ENCODE measurements at places on chromosomes 3 and 15.
A peak's percentile ranks its signal among the peaks of the same experiment; 100 is the strongest.

DNA sequence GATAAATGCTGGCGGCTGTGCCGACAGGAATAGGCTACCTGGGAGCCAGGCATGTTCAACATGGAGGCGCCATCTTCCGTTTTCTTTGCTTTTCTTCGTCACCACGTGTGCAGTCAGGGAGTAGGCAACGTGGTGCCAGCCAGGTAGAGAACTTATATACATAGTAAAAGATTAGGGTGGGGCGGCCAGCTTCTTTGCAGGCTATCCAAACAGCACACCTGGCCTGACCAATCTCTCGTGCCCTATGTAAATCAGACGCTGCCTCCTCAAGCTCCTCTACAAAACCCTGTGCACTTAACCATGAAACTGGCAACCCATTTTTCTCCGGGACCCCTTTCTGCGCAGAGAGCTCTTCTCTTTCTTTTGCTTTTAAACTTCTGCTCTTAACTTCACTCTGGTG lies 28.6 kb upstream of the OR5K4 start:
- DNase-seq: no peak

- DNase-seq: no peak
These were observed 60.9 kb downstream of the RPLP1 start for GRCh38 chr15:69513450-69513960.

DNA sequence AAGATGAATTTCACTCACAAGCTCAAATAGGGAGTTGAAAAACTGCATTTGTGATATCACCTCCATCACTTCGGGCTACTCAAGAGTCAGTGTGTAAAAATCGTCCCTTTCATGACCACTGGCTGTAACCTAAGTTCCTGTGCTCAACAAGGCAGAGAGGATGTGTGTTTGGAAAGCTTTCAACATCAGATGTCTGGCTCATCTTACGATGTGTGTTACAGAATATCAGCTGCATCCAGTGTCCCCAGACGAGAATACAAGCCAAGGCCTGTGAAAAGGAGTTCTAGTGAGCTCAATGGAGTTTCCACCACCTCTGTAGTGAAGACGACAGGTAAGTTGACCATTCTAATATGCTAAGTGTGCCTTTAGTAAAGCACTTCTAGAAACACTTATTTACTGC lies 65.5 kb upstream of the ADAMTSL3 start:
- no peak for DNase-seq

DNA sequence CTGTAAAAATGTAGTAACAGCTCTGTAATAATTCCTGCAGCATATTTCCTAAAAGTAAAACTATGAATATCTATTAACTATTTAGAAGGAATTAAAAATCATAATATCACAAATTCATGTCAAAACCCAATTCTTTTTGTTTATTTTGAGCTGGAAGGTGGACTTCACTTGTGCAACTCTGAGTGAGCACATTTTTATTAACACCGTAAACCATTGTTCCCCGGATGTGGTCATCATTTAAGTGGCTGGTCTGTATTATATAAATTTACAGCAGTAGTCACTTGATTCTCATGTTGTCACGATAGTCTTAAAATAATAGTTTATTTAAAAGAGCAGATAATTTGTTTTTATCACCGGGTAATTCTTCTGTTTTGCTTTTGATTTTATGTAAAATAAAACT lies 43.0 kb upstream of the UTS2B start:
- no peak for DNase-seq

DNA sequence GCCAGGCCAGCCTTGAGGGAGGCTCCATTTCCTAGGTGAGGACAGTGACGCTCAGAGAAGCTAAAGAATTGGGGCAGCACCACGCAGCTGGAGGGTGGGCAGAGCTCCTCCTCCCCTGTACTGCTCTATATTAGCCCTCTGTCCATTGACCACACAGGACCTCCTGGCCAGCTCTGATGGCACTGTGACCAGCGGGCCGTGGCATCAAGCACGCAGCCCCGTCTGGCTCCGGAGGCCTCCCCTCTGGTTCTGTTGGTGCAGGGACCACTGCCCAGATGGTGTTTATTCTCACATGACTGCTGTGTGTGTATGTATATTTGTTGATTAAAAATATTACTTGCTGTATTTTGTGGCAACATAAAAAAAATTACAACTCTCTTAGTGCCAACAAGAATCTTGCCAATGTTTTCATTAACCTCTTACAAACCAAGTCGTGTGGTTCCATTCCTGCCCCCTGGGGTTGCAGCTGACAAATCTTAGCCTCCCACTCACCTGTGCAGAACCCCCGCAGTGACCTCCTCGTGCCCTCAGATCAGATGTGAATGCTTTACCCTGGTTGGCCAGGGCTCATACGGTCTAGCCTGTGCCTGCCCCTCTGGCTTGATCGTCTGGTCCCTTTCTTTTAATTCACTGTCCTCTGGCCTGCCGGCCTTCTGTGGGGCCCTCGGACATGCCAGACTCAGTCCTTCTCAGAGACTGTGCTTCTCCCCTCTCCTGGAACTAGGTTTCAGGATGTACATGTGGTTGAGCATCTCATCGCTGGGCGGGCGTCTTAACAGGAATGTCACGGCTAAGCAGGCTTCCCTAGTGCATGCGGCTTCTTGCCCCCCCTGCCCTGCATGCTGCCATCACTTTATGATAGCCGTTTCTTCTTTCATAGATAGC lies 14.8 kb downstream of the CHCHD6 start:
- no peak for DNase-seq

DNA sequence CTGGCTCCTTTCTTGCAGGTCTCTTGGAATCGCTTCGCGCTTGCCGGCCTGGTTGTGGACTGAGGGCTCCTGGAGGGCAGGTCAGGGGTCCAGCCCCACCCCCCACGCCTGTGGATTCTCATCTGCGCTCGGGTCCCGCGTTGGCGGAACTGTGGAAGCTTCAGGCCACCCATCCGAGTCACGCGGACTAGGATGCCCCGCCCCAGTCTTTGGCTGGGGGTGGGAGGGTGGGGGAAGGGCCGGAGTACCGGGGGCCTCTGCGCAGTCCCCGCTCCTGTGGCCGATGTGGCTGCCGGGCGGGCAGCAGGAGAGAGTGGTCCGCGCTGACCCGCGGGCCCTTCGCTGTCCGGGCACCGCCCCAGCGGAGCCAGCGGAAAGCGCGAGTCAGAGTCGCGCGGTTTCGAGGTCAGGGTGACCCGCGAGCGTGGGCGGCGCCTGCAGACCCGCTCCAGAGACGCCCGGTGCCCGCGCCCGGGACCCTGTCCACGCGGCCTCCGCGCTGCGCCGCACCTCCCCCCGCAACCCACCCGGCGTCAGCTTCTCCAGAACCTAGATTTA lies 114.2 kb downstream of the KLF13 start:
- DNase-seq: no peak

- DNase-seq: no peak
These were observed 27.9 kb downstream of the RFX7 start for GRCh38 chr15:56215769-56216168.

- DNase-seq: no peak
These were observed 228.2 kb upstream of the BHLHE40 start for GRCh38 chr3:4751029-4751501.

GRCh38 chr3:160061525-160061924 lies 72.9 kb downstream of the IL12A start:
- no peak for DNase-seq

DNA sequence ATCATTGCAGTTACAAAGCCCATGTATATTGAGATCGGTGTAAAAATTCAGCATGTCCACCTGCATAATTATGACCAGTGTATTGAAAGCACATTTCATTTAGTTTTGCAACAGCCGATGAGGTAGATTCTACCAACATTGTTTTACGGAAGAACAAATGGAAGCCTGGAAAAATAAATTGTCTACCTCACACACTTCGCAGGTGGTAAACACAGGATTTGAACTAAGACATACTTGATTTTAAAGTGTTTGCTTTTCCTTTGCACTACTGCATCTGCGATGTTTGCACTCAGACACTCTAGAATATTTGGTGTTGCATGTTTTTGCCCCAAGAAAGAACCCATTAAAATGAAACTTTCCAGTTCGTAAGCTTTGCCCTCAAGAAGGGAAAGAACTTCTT lies 148.4 kb downstream of the PGPEP1L start:
- DNase-seq: no peak

DNA sequence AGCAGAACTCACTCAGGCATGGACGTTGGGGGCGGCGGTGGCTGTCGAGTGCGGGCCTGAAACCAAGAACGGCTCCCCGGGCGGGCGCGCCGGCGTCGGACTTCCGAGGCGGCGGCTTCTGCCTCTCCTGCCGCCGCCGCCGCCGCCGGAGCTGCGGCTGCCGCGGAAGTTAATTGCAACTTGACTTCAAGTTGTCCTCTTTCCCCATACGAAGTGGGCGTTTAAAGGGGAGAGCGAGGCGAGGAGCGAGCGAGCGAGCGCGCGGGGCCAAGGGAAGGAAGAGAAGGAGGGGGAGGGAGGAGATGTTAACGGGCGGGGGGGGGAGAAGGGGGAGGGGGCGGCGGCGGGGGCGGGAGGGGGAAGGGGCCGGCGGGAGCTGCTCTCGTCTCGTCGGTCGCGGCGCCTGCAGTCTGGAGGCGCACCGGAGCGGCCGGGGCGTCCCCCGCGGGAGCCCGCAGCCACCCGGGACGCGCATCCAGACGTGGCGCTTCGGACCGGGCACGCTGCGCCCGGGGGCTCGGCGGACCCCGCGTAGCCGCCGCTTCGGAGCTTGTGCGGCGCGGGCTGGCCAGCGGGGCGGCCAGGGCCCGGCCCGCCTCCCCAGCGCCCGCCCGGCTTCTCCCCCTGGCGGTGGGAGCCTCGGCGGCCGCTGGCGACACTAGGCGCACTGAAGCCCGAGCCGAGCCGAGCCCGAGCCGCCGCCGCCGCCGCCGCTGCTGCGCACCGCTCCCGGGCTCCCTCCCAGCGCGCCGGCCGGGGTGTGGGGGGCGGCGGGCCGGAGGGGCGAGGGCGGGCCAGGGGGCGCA lies 19.7 kb upstream of the SATB1 start:
- no peak for DNase-seq

- no peak for DNase-seq
These were observed 62.7 kb upstream of the RNU6-1 start for GRCh38 chr15:67902579-67903009.

DNA sequence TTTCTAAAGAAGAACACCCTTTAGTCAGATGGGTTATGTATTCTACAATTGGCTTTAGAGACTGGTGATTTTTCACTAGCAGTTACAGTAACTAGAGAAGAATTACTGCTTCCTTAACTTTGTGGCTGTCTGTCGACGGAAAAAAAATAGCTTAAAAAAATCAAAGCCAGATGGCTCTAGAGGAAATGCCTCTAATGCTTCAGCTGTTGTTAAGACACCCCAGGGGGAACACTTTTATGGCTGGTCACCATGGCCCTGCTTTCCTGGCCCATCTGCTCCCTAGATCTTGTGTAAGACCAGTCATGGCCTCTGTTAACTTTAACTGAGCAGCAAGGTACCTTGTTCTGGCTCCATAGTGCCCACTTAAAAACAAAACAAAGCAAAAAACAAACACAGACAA lies 198.6 kb upstream of the PLSCR5 start:
- DNase-seq: peak; percentile 65

DNA sequence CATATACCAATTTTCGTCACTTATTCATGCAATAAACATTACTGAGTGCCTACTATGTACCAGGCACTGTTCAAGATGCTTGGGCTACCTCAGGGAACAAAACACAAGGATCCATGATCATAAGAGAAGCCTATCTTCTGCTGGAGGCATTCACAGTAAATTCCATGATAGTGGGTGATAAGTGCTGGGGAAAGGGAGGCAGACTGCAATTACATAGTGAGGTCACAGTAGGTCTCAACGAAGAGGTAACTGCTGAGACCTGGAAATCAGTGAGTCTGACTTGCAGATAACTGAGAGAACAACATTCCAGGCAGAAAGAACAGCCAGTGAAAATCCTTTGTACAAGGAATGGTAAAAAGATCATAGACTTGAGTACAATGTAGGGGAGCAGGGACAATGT lies 33.6 kb downstream of the RAF1 start:
- no peak for DNase-seq

GRCh38 chr3:101829437-101829830 lies 19.9 kb upstream of the NFKBIZ start:
- no peak for DNase-seq

DNA sequence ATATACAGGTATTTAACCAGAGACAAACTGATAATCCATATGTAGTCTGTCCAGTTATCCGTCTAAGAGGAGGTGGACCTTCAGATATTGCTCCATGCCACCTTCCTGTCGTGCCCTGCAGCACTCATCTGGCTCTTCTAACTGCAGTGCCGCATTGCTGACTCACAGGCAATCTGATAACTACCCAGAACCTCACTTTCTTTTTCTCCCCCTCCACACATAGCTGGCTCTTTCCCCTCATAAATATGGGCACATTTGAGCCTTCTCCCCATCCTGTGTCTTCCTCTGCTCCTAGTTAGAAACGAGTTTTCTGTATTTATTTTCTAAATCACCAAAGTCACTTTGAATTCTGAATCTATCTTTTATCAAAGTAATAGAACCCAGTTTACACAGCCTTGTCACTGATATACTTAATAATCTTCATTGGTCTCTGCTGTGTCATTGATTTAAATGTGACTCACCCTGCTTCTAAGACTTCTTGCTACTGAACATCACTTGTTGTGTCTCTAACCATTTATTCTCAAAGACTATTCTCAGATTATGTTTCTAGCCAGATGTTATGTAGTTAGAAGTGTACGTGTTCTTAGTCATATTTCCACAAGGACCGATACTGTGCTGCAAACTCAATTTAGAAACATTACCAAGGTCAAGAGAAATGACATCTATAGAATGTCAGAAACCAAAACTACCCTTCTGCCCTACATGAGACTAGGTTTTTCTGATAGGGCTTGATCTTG lies 17.4 kb upstream of the KCNMB2 start:
- DNase-seq: no peak

DNA sequence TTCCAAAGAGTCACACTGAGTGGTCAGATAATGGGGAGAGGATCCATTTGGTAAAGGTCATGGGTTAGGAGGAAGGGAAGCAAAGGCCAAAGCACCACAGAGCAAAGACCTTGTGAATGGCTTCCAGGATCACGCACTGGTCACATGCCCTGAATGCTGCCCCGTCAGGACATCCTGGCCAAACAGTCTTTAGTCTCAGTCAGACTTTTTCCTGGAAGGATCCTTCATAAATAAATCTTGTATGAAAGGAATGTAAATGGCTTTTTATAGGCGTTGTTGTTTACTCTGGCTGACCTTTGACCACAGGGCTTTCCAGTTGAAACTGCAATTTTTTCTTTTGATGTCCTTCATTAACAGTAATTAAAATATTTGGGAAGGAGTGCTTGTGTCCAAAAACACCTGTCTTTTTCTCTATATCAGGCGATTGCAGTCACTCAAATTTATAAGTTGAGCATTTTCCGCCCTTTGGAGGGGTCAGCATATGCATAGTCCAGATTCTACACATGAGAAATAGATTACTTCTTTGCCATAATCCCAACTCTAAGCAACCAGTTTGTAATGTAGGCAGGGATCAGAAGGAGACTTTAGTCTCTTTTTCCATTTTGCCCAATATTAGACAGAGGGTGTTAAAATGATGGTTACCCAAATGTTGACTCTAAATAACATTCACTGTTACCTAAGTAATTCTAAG lies 48.4 kb downstream of the CHAC1 start:
- DNase-seq: no peak

All from NCI-H446 treated with DMSO at 0.1 percent for 48 hours (cell line).